ENCODE measurements at places on chromosomes 1 and 21.

- no peak for DNase-seq
- no peak overlapping the region for H3K27ac ChIP-seq
- no peak overlapping the region for H3K4me3 ChIP-seq
- H3K4me1 ChIP-seq, result peaks cover 14% of the 10 kb centered on the region
- no peaks in the 10 kb centered on the region for H3K27me3 ChIP-seq
Observed at GRCh38 chr1:76142771-76143540, 68.4 kb downstream of the ST6GALNAC3 start.

GRCh38 chr1:206866062-206866461 is 639 bp downstream of the IL20 start:
- H3K27ac ChIP-seq, result no peak overlapping the region
- H3K4me1 ChIP-seq, result no peaks in the 10 kb centered on the region
- no peak overlapping the region for H3K4me3 ChIP-seq
- H3K27me3 ChIP-seq, result no peaks in the 10 kb centered on the region
- H3K36me3 ChIP-seq, result no peaks in the 10 kb centered on the region

DNA sequence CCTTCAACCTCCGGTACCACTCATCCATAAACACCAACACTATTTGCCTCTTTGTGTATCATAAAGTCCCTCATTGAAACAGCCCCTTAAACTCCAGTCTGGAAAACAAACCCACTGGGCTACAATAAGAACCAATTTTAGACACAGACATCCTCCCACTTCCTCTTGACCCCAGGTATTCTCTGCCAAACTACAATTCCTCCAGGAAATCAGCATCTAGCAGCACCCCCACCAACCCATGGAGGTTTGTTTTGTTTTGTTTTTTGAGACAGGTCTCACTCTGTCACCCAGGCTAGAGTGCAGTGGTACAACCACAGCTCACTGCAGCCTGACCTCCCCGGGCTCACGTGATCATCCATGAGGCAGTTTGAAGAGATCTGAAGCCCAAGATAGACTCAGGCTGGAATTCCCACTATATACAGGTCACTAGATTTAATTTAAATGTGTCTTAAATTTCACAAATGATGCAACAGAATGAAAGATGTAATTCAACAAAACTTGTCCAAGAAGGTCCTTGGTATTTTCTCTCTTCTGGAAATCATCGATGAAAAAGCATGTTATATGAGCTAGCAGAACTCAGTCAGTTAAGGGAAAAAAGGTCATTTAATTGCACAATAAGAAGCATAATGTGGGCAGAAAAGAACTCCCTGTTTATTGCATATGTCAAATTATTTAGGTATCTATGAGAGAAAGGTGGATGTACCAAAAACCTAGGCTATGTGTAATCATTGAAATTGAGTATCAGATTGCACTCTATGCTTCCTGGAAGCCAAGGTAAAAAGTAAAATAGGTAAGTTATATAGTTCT is 30.3 kb downstream of the TCP10L start:
- DNase-seq, result no peak
- no peak overlapping the region for H3K4me3 ChIP-seq
- no peaks in the 10 kb centered on the region for H3K36me3 ChIP-seq
- H3K27me3 ChIP-seq, result no peaks in the 10 kb centered on the region
- no peaks in the 10 kb centered on the region for H3K4me1 ChIP-seq
- H3K27ac ChIP-seq, result no peak overlapping the region

- H3K27me3 ChIP-seq, result no peaks in the 10 kb centered on the region
- no peaks in the 10 kb centered on the region for H3K36me3 ChIP-seq
- peaks cover 13% of the 10 kb centered on the region for H3K4me1 ChIP-seq
Observed at GRCh38 chr1:228839656-228840055, 104.4 kb downstream of the RHOU start.

GRCh38 chr1:114758256-114758832 is 560 bp upstream of the CSDE1 start:
- H3K4me3 ChIP-seq, result peak overlapping the region; percentile 81
- H3K27ac ChIP-seq, result peak overlapping the region; percentile 99
- no peaks in the 10 kb centered on the region for H3K36me3 ChIP-seq
- H3K4me1 ChIP-seq, result no peaks in the 10 kb centered on the region
- H3K27me3 ChIP-seq, result no peaks in the 10 kb centered on the region

Data from ascending aorta (tissue), 2 donors.